HFFc6 (cell line): ENCODE measurements at places on chromosomes 5 and 9.

GRCh38 chr5:170171811-170172210 lies 61.0 kb upstream of the C5orf58 start:
- no peak for DNase-seq
- H3K27ac ChIP-seq = no peak overlapping the region
- no peak overlapping the region for H3K4me3 ChIP-seq
- peaks cover 23% of the 10 kb centered on the region for H3K27me3 ChIP-seq
- H3K36me3 ChIP-seq = no peaks in the 10 kb centered on the region

GRCh38 chr5:159894149-159894720 lies 22.0 kb upstream of the ADRA1B start:
- H3K27ac ChIP-seq = no peak overlapping the region
- peaks cover 25% of the 10 kb centered on the region for H3K4me1 ChIP-seq
- H3K4me3 ChIP-seq = no peak overlapping the region
- no peaks in the 10 kb centered on the region for H3K36me3 ChIP-seq

GRCh38 chr9:114250235-114250568 lies 72.7 kb upstream of the ORM1 start:
- H3K27ac ChIP-seq = peak overlapping the region; percentile 87
- no peaks in the 10 kb centered on the region; the same call in 1 of the 2 replicates for H3K27me3 ChIP-seq
- H3K4me1 ChIP-seq = peaks cover 15% of the 10 kb centered on the region
- H3K36me3 ChIP-seq = peaks cover 13% of the 10 kb centered on the region; the same call in 1 of the 2 replicates

- DNase-seq = peak; percentile 57
- H3K4me1 ChIP-seq = peaks cover 11% of the 10 kb centered on the region
- H3K36me3 ChIP-seq = no peaks in the 10 kb centered on the region
- peak overlapping the region; percentile 51 for H3K4me3 ChIP-seq
- peaks cover 2% of the 10 kb centered on the region; the same call in 1 of the 2 replicates for H3K27me3 ChIP-seq
These were observed 18.4 kb upstream of the CNTLN start for GRCh38 chr9:17116400-17116837.

DNA sequence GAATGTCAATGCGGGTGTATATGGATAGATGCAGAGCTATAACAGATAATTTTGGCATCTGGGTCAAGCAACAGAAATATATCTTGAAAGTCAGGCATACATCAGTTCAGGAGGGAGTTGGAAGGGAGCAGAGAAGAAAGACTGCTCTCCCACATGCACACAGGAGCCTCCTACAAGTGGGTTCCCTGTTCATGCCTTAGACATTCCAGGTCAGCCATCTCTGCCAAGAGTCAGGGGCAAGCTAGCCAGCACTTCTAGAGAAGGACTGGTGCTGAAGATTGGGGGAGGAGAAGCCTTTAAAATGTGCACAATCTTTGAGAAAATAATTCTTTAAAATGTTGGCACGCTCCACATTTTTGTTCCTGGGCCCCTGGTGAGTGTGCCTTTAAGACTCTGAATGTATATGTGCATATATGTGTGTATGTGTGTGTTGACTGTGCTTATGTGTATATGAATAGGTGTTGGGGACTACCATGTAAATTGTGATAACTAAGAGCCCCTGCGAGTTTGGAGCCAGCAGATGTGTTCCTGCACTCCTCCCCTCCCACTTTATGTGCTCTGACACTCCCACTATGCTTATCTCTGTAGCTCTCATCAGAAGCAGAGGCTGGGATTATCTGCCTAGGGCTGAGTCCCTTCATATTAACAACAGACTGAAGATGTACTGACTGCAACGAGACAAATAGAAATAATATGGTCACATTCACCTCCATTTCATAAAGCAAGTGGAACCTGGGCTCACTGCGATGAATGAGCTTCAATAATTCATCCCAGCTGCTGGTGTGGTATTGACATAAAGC lies 21.5 kb upstream of the DELE1 start:
- no peak for DNase-seq
- no peaks in the 10 kb centered on the region for H3K4me1 ChIP-seq
- H3K4me3 ChIP-seq = no peak overlapping the region
- peaks cover 4% of the 10 kb centered on the region; the same call in 1 of the 2 replicates for H3K36me3 ChIP-seq

DNA sequence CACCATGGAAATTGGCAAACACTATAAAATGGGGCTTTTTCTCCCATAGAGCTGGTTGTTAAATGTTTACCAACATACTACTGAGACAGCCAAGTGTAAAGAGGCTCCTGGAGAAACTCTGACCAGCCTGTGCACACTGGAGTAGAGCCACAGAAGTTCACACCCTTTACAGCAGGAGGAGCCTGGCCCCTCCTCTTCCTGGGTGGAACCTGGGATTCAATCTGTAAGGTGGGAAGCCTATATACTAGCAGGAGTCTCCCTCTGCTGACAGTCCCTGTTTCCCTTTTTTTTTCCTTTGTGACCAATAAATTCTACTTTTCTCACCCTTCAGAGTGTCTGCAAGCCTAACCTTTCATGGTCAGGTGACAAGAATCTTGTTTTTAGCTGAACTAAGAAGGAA lies 10.4 kb upstream of the SLC30A5 start:
- no peak overlapping the region for H3K27ac ChIP-seq
- no peaks in the 10 kb centered on the region for H3K36me3 ChIP-seq
- no peak for DNase-seq
- H3K4me1 ChIP-seq = peaks cover 16% of the 10 kb centered on the region

DNA sequence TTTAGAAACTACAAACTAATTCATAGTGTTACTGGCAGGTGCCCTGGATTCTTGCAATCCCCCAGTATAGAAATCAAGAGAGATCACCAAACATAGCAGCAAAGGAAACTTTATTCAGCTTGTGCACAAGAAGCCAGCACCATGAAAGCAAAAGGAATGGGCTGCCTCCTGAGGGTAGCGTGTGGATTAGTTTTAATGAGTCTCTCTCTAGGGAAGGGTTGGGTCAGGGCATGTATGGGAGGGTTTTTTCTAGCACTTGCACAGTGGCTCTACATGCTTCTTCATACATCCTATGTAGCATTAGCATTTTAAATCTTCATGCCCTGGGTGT lies 38.4 kb downstream of the LYRM7 start:
- no peak overlapping the region for H3K4me3 ChIP-seq
- no peaks in the 10 kb centered on the region for H3K36me3 ChIP-seq
- no peak for DNase-seq

DNA sequence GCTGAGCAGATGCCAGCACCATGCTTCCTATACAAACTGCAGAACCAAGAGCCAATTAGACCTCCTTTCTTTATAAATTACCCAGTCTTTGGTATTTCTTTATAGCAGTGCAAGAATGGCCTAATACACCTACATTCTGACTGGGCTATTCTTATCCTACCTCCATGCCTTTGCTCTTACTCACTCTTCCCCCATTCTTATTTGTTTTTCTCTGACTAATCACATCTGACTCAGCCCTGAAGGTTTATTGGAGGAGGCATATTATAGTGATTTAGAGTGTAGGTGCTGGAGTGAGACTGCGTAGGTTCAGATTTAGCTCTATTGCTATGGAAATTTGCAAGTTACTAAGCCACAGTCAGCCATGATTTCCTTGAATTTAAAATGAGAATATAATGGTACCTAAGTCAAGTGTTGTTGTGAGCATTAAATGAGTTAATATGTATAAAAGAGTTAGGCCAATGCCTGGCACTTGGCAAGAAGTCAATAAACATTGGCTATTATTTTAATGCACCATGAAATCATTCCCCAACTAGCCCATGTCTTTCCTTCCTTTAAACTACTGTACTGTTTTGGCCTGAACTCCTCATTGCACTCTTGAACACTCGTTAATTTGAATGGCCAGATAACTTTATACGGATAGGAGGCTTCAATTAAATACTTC lies 531.2 kb upstream of the ZNF608 start:
- peak overlapping the region; percentile 78 for H3K27ac ChIP-seq
- 0 out of 2 replicates have a peak, but pooled peaks cover 4% of the 10 kb centered on the region for H3K36me3 ChIP-seq
- peak overlapping the region; percentile 32 for H3K4me3 ChIP-seq
- H3K4me1 ChIP-seq = peaks cover 55% of the 10 kb centered on the region
- H3K27me3 ChIP-seq = no peaks in the 10 kb centered on the region; the same call in 1 of the 2 replicates

GRCh38 chr9:78871452-78872331 lies 574.8 kb downstream of the PSAT1 start:
- H3K4me3 ChIP-seq = peak overlapping the region; percentile 46; the same call in 1 of the 2 replicates
- peak; percentile 89 for DNase-seq

- peak; percentile 88 for DNase-seq
- H3K36me3 ChIP-seq = peaks cover 13% of the 10 kb centered on the region; the same call in 1 of the 2 replicates
- peak overlapping the region; percentile 59 for H3K27ac ChIP-seq
These were observed 64.2 kb upstream of the CPEB4 start for GRCh38 chr5:173823721-173824567.

- no peaks in the 10 kb centered on the region for H3K27me3 ChIP-seq
- H3K4me1 ChIP-seq = no peaks in the 10 kb centered on the region
- H3K36me3 ChIP-seq = peaks cover 32% of the 10 kb centered on the region
- no peak for DNase-seq
These were observed 10.7 kb downstream of the NANS start for GRCh38 chr9:98067184-98067583.

- no peak overlapping the region for H3K27ac ChIP-seq
- peaks cover 44% of the 10 kb centered on the region for H3K4me1 ChIP-seq
- H3K36me3 ChIP-seq = no peaks in the 10 kb centered on the region
- H3K27me3 ChIP-seq = peaks cover 8% of the 10 kb centered on the region
- no peak for DNase-seq
These were observed 4.2 kb upstream of the CA9 start for GRCh38 chr9:35669331-35670145.

DNA sequence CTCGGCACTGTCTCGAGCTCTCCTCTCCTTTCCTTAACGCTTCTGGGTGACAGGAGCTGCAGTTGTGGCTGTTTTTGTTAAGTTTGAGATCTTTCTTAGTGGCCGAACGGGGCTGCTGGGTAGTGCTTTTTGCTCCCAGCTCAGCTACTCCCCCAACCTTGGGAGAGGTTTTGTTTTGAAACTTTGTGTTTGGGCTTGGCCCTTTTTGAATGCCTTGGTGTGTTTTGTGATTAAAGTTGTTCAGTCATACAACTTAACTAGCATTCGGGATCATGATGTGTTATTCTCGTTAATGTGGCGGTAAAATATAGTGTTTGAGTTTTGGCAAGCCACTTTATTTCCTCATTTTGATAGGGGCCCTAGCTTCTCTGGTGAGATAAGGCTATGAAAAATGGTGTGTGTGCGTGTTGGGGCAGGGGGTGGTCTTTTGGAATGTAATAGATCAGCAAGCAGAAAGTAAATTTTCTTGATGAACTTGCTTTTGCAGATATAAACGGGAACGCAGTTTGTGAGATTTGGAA lies 1.1 kb downstream of the KDM3B start:
- H3K36me3 ChIP-seq = peaks cover 28% of the 10 kb centered on the region
- no peak for DNase-seq
- peak overlapping the region; percentile 98 for H3K4me3 ChIP-seq
- H3K27me3 ChIP-seq = no peaks in the 10 kb centered on the region; the same call in 1 of the 2 replicates
- peaks cover 58% of the 10 kb centered on the region for H3K4me1 ChIP-seq

DNA sequence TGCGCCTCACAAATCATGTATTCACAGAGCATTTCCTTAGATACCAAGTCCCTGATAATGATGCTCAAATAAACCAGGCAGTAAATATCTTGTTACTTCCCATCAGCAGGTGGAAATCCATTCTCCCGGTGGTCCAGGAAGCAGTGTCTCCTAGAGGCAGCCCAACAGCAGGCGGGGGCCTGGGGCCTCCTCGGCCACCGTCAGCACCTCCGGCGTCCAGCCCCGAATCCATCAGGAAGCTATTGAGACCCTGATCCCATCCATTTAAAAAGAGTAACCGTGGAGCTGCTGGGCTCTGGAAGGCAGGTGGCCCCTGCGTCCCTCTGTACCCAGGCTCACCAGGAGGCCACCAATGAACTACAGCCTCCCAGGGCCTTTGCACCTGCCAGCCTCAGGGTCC lies 54.0 kb downstream of the VAV2 start:
- H3K27me3 ChIP-seq = no peaks in the 10 kb centered on the region
- peaks cover 25% of the 10 kb centered on the region for H3K36me3 ChIP-seq
- no peak for DNase-seq
- H3K27ac ChIP-seq = no peak overlapping the region

- DNase-seq = no peak
- no peaks in the 10 kb centered on the region for H3K4me1 ChIP-seq
- H3K4me3 ChIP-seq = no peak overlapping the region
These were observed 62.8 kb downstream of the SV2C start for GRCh38 chr5:76145945-76146344.

DNA sequence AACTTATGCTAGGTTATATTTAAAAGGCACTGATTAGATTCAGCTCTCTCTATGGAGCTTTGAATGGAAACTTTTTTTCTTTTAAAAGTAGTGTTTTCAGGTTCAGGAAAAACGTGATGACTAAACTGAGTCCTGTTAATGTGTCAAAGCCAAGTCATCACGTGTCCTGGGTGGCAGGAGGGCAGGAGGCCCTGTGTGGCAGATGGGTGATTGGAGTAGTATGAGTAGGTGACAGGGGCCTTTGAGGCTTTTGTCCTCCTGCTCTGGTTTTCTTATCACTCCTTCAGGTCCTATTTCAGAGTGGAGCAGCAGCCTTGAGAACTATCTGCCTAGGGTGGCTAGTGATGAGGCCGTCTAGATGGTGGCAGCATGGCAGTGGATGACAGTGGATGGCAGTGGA lies 17.7 kb upstream of the CARTPT start:
- H3K27ac ChIP-seq = no peak overlapping the region
- H3K4me1 ChIP-seq = no peaks in the 10 kb centered on the region
- H3K36me3 ChIP-seq = no peaks in the 10 kb centered on the region

DNA sequence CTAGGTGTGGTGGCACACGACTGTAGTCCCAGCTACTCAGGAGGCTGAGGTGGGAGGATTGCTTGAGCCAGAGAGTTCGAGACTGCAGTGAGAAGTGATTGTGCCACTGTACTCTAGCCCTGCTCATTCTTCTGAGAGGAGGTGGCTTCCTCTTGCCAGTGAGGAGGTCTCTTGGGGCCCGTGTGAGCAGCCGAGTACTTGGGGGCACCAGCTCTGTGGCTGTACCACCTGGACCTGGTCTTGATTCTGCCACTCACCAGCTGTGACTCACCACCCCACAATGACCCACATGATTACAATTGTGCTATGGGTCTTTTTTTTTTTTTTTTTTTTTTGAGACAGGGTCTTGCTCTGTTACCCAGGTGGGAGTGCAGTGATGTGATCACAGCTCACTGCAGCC lies 18.0 kb upstream of the CRB2 start:
- DNase-seq = no peak
- no peak overlapping the region for H3K4me3 ChIP-seq
- no peaks in the 10 kb centered on the region for H3K36me3 ChIP-seq
- H3K4me1 ChIP-seq = peaks cover 17% of the 10 kb centered on the region

DNA sequence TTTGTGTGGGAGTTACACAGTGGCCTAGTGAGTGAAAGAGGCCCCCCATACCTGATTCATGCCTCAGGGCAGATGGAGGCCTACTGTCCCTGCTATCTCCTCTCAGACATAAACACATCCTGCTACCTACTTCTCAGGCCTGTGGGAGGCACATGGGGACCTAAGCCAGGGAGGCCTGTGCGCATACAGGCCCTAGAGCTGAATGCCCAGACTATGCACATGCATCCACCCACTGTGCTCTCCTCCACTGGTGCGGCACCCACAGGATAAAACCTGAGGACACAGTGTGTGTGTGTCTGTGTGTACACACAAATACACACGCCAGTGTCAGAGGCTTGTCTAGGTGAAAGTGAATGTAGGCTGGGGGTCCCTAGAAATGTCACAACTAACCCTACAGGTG lies 1.4 kb downstream of the PAX5 start:
- H3K27me3 ChIP-seq = peaks cover 75% of the 10 kb centered on the region
- H3K27ac ChIP-seq = no peak overlapping the region

- peaks cover 2% of the 10 kb centered on the region; the same call in 1 of the 2 replicates for H3K27me3 ChIP-seq
- no peak overlapping the region for H3K27ac ChIP-seq
- no peaks in the 10 kb centered on the region for H3K36me3 ChIP-seq
- DNase-seq = no peak
- no peak overlapping the region for H3K4me3 ChIP-seq
- H3K4me1 ChIP-seq = no peaks in the 10 kb centered on the region
These were observed 133.3 kb downstream of the KIAA0825 start for GRCh38 chr5:94485067-94485466.

GRCh38 chr9:113247640-113248039 lies 26.3 kb downstream of the SLC31A1 start:
- no peak overlapping the region for H3K4me3 ChIP-seq
- DNase-seq = no peak
- peaks cover 9% of the 10 kb centered on the region; the same call in 1 of the 2 replicates for H3K36me3 ChIP-seq
- no peaks in the 10 kb centered on the region; the same call in 1 of the 2 replicates for H3K27me3 ChIP-seq
